ENCODE measurements at places on chromosomes 7 and 10.

DNA sequence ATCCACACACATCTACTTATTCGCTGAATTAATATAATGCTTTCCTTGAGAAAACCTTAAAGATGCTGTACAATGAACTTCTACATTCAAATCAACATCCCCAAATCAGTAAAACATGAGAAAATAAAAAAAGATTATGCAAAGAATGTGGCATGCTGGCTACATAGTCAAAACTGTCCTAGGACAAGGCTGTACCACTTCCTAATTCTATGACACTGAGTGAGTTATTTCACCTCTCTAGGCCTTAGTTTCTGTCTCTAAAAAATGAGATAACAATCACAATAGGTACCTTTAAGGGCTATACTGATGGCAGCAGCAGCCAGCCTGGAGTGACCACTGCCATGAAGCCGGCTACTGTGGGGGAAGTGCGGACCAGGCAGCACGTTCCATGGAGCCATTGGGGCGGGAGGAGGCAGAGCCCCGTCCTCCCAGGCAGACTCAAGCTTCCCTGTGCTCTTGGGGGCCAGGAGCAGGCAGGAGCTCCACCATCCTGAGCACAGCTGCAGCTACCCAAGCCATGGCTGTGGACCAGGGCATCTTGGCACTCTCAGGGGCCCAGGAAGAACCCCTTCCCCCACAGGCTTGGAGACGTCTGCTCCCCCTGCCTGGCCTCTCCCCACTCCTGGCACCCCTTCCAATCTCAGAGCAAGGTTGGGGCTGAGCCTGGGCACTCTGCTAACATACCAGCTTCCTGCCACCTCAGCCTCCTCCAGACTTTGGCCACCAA is 110.2 kb downstream of the ELAPOR2 start:
- no peak for DNase-seq

DNA sequence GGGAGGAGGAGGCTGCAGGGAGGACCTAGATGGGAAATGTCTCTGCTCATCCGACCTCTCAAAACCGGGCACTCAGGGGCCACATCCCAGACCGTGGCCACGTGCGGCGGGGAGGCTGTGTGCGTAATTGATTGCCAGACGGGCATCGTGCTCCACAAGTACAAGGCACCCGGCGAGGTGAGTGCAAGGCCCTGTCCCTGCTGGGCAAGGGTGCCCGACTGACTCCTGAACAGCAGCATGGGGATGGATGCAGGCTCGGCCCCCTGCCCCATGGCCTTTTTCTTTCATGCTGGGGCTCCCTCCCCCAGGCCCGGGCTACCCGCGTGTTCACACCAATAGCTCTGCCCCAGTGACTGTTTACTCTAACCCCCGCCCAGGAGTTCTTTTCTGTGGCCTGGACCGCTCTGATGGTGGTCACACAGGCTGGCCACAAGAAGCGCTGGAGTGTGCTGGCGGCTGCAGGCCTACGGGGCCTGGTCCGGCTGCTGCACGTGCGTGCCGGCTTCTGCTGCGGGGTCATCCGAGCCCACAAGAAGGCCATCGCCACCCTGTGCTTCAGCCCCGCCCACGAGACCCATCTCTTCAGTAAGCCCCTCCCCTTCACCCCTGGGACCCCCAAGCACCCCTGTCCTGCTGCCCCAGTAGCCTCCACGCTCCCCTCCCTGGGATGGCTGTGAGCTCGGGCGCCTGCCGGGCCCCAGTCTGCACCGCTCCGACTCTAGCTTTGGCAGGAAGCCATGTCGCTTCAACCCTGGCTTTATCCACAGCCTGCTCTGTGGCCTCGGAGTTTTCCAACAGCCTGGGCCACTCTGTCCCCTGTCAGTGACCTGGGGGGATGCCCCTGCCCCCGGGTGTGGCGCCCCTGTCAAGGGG is 3.9 kb downstream of the LRWD1 start:
- no peak for DNase-seq

GRCh38 chr7:155533827-155534690 is 12.3 kb downstream of the CNPY1 start:
- DNase-seq = no peak

GRCh38 chr7:139702811-139703486 is 74.8 kb downstream of the HIPK2 start:
- DNase-seq = no peak

GRCh38 chr10:132703419-132704007 is 82.4 kb downstream of the NKX6-2 start:
- DNase-seq = no peak

- no peak for DNase-seq
Observed at GRCh38 chr7:136969761-136970160, 101.3 kb downstream of the CHRM2 start.

GRCh38 chr7:151204383-151205032 is 5.8 kb downstream of the H2BK1 start:
- no peak for DNase-seq

GRCh38 chr10:7493996-7494395 is 83.2 kb upstream of the SFMBT2 start:
- no peak for DNase-seq

DNA sequence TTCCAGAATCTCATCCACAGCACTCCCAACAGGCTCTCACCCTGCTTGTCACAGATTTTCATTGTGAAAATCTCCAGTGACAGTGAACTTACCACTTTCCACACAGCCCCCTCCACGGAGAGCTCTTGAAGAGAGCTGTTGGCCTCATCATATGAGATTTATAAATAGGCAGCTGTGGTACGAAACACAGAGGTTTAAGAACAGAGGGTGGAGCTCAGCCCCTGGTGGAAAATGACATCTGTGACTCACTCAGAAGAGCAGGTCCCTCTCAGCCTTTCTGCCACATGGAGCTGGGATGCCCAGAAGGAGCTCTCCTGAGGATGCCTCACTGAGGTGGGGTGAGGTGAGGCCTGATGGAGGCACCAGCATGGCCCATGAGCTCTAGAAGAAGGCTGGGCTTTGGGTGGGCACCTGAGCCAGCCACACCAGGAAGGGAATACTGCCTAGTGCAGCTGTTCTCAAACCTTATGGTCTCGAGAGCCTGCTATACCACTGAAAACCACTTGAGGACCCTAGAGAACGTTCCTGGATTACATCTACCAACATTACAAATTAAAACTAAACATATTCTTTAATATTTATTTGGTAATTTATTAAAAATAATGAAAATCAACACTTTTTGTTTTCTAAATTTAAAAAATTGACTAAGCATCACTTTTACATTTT is 25.8 kb upstream of the EEPD1 start:
- DNase-seq = no peak

DNA sequence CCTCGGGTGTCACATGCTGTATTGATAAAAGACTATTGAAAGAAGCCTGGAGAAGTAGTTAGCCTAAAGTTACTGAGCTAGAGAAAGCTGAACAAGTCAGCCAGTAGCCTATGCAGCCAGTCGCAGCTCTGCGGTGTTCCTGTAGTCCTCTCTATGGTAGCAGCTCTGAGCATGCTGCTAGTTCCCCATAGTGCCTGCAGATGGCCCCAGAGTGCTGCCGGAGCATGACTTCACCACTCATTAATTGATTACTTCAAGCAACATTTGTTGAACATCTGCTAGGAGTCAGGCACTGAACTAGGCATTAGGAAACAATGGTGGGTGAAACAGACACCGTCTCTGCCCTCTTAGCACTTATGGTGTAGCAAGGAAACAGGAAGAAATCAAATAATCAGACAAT is 422.7 kb downstream of the SORCS3 start:
- no peak for DNase-seq

DNA sequence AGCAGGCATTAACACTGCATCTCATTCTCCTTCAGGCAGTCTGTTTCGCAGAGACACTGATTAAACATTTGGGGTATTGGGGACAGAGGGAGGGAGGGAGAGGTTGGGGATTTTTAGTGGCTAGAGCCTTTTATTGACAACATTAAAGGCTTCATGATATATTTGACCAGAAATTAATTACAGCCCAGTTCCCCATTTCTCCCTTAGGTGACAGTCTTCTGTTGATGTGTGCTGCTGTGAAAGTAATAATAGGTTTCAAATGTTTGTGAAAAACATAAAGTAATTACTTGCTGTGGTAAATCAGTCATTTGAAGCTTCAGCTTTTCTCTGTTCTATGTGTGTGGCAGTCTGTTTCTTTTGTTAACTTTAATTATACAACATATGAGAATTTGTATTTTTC is 105.3 kb upstream of the LRGUK start:
- no peak for DNase-seq

GRCh38 chr7:2800931-2801688 is 43.0 kb downstream of the GNA12 start:
- no peak for DNase-seq

DNA sequence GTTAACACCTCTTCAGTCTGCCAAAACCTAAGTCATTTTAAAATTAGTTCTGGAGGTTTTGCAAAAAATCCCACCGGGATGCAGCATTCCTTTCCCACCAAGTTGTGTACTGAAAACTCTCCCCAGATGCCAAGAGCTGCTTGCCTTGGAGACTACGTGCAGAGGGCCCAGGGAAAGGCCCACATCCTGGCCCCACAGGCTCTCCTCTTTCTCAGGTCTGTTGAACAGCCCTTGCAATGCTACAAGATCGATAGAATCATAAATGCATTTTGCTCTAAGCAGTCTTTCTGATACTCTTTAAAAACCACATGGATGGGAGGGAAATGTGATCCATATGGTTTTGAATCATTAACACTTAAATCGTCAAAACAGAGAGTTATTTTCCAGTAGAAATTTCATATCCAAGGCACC is 126.7 kb upstream of the ZMIZ1 start:
- no peak for DNase-seq

DNA sequence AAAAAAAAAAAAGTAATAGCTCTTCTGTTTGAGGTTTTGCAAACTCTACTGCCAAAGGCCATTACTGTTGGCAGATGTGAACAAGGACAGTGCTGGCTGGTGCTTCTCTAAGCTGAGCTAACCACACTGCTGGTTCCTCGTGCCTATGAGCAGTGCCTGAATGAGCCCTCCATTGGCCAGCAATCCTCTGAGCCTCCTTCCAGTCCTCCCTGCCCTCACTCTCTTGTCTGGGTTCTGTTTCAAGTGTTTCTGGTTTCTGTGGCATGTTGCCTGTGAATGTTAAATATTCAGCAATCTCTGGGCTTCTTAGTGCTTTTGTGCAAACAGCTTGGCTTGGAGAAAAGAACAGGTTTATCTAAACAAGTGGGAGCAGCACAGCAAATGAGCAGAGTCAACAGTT is 161.3 kb upstream of the AUTS2 start:
- DNase-seq = no peak

DNA sequence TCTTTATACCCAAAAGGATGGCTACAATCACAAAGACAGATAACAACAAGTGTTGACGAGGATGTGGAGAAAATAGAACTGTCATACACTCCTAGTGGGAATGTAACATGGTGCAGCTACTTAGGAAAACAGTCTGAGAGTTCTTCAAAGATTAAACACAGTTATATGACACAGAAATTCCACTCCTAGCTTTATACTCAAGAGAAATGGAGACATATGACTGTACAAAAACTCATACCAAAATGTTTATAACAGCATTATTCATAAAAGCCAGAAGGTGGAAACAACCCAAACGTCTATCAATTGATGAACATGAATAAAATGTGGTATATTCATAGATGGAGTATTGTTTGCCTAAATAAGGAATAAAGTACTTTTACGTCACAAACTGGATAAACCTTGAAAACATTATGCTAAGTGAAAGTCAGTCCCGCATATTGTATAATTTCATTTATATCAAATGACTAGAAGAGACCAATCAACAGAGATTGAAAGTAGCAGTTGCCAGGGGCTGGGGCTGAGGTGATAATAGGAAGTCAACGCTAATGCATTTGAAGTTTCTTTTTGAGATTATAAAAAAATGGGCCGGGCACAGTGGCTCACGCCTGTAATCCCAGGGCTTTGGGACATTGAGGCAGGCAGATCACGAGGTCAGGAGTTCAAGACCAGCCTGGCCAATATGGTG is 61.6 kb upstream of the SRPK2 start:
- DNase-seq = no peak

GRCh38 chr10:71750986-71751385 is 22.3 kb downstream of the VSIR start:
- no peak for DNase-seq

- no peak for DNase-seq
Observed at GRCh38 chr7:84277628-84278224, 83.1 kb upstream of the SEMA3A start.

- no peak for DNase-seq
Observed at GRCh38 chr10:69214666-69215131, 5.4 kb upstream of the HKDC1 start.

GRCh38 chr10:120802935-120803334 is 48.2 kb upstream of the WDR11 start:
- DNase-seq = no peak

GRCh38 chr10:11783558-11783865 is 39.6 kb upstream of the PROSER2 start:
- DNase-seq = no peak

GRCh38 chr10:105148921-105149320 is 507.8 kb downstream of the SORCS3 start:
- no peak for DNase-seq

GRCh38 chr10:71011141-71011540 is 122.8 kb upstream of the PCBD1 start:
- DNase-seq = no peak

DNA sequence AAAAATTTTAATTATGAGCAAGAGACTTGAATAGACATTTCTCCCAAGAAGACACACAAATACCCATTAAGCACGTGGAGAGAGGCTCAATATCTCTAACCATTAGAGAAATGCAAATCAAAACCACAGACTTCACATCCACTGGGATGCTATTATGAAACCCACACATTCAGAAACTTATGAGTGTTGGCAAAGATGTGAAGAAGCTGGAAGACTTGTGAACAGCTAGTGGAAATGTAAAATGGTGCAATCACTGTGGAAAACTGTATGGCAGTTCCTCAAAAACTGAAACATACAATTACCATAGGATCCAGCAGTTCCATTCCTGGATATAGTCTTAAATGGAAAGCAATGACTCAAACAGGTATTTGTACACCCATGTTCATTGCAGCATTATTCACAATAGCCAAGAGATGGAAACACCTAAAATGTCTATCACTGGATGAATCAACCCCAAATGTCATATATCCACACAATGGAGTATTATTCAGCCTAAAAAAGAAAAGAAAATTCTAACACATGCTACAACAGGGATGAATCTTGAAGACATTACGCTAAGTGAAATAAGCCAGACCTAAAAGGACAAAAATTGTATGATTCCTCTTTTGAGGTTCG is 53.5 kb upstream of the FRMD4A start:
- no peak for DNase-seq

GRCh38 chr10:86962136-86962980 is 4.0 kb downstream of the SNCG start:
- no peak for DNase-seq

- no peak for DNase-seq
Observed at GRCh38 chr7:118735441-118735840, 510.9 kb downstream of the ANKRD7 start.

- no peak for DNase-seq
Observed at GRCh38 chr7:158283016-158283974, 304.3 kb downstream of the PTPRN2 start.

GRCh38 chr7:54112567-54112966 is 429.6 kb upstream of the VSTM2A start:
- DNase-seq = no peak

Measured in activated CD8-positive, alpha-beta memory T cell treated with anti-CD3 and anti-CD28 coated beads for 1 hour (primary cell).